Naive thymus-derived CD4-positive, alpha-beta T cell (primary cell): ENCODE measurements at places on chromosomes 2 and 18.

DNA sequence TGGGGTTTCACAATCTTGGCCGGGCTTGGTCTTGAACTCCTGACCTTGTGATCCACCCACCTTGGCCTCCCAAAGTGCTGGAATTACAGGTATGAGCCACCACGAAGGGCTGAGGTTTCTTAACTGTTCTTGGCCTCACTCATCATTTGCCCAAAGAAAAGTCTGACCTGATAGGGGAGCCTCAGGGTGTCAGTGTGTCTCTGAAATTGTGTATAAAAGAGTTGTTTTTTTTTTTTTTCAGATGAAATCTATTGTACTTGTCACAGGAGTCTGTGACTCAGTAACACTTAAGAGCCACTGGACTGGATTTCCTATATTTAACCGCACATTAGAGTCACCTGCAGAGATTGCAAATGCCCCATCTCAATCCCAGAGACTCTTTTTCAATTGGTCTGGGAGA is 16.9 kb downstream of the PMAIP1 start:
- no peak for DNase-seq

GRCh38 chr18:69215161-69215560 is 185.5 kb upstream of the DOK6 start:
- no peak for DNase-seq

GRCh38 chr2:153431114-153431513 is 47.4 kb downstream of the RPRM start:
- no peak for DNase-seq

DNA sequence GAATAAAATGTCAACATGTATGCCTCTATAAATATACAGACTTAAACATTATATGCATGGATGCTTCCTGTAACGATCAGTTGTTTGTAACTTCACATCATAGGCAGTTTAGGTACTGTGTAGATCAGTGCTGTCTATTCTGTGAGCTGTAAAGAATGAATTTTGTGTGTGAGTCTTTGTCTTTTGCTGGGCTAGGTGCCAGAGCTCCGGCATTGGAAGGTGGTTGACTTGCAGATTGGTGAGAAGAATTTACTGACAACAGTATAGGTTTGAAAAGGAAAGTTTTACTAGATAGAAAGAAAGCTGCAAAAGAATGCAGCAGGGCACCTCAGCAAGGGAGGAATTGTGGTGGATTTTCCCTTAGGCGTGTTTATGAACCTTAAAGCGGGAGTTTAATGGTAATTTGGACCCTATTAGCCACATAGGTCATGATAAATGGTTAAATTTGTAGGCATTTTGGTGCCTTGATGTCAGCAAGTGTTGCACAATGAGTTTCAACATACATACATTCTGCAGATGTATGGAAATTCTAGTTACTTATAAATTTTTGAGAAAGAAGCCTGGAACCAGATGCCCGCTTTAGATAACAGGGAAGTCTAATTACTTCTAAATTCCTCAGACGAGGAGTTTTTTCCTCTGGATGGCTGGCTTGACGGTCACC is 6.7 kb upstream of the QPCT start:
- DNase-seq, result no peak
